ENCODE measurements at places on chromosomes 6 and 20.

DNA sequence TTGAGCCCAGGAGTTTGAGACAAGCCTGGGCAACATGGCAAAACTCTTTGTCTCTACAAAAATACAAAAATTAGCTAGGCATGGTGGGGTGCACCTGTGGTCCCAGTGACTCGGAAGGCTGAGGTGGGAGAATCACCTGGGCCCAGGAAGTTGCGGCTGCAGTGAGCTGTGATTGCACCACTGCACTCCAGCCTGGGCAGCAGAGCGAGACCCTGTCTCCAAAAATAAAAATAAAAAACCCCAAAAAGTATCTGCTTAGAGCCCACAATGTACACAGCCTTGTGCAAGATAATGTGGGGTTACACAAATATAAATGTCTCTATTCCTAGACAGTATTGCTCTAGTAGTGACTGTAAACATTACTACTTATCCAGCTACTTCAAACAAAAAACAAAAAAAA, 5.9 kb downstream of the ESF1 start:
- no peak for DNase-seq

DNA sequence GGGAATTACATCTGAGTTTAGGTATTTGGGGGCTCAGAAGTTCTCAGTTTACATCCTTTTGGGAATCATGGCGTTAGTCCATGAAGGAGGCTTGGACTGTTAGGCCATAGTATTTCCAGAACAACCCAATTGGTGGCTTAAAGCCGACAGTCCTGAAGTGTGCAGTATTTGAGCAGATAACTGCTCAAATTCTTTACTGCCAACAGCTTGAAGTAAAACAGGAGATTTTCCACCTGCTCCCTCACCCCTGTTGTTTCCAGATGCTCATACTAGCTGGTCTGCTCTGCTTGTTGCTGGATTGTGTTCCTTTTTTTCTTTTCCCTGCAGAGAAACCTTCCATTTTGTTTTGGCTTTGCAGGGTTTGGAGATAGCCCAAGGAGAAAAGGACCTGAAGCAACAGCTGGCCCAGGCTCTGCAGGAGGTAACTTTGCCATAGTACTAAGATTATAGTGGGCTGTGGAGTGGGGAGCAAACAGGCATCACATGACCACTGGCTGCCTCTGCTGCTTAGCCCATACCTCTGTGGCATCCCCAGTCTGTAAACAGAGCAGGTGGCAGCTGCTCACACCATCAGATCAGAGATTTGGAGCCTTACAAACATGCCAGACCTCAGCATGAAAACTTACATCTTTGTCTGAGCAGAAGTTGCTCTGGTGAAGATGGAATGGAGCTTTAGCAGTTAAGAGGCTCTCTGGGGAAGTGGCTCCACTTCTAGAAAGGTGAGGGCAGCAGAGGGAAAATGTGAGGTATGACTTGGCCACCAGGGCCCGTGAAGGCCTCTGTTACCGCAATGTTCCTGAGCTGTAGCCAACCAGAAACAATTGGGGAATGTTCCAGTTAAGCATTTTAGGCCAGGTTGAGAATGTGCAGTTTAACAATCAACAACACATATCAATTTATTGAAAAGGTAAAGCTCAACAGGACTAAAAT, 17.6 kb downstream of the RNF8 start:
- no peak for DNase-seq

- DNase-seq, result no peak
Measured at GRCh38 chr6:55536391-55536956, 42.5 kb downstream of the HMGCLL1 start.

GRCh38 chr20:11057624-11058023, 383.8 kb upstream of the JAG1 start:
- DNase-seq, result no peak

DNA sequence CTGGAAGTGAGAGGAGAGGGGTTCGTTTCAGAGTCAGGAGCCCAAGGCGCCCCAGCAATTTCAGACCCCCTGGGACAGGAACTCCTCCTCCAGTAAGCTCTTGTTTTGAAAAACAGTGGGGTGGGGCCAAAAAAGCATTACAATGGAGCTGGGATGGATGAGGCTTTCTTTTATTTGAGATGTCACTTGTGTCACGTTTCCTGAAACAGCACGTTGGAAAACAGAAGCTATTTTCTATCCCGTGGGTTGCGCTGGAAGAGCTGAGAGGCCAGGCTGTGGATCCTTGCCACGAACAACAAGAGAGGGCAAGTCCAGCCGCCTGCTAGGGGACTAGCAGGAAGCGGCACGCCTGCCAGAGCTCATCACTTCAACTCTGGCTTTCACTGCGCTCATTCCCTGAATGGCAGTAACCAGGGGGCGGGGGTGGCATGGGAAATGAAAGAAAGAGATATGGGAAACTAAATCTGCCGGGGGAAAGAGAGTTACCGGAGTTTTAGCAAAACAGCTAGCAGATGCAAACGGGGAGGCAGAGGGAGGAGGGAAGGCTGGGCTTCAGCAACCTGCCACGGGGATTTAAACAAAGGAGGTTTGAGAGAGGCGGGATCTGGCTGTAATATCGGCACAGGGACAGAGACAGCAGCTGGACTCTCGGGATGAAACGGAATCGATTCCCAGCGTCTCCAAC, 34.6 kb downstream of the GCNT2 start:
- no peak for DNase-seq

DNA sequence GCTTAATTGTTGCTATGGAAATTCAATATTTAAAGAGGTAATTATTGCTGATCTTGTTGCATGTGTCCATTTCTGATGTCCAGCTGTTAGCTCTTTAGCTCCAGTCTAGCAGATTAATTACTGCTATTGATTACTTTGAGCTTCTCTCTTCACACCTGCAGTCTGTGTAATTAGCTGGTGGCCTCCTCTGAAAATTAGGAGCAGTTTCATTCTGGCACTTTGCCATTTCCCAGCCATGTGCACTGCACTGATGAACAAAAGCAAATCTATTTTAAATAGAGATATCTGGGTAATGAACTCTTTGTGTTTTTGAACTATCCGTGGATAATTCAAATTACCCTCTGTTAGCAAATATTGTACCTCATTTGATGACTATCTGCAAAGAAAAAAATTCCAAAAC, 275.9 kb downstream of the RNF144B start:
- DNase-seq, result no peak

GRCh38 chr6:147407571-147407970, 100.9 kb upstream of the SAMD5 start:
- no peak for DNase-seq

DNA sequence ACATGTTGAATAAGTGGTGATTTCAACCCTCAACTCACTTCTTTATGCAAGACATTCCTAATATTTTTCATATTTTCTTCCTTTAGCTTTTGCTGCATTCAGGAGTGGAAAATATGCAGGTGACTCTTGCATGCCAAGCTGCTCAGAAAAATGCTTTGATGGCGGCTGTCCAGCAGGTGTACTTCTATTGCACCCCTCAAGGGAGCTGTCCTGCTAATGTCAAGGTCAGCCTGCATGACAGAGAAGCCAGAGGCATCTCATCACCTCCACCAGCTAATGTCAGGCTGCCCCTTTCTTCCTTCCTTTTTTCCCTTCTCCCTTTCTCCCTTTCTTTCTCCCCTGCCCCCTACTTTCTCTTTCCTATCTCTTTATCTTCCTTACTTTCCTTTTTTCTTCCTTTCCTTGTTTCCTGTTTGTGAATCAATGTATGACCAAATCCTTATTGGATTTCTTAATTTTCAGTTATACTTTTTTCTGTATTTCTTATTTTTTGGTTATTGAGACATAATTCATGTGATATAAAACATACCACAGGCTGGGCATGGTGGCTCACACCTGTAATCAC, 112.2 kb downstream of the CD164 start:
- DNase-seq, result no peak

DNA sequence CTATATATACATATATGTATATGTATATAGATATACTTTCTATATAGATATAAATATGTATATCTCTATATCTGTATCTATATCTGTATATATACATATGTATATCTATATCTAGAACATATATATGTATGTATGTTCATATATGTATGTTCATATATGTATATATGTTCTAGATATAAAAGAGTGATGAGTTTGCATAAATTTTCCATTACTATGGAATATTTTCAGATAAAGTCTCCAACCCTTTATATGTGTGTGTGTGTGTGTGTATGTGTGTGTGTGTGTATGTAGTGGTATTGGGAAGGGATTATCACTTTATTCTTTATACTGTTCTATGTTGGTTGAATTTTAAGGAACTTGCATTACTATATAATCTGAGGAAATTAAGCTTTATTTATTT, 33.3 kb downstream of the SYNE1 start:
- DNase-seq, result no peak

GRCh38 chr6:111711476-111711875, 105.8 kb upstream of the TRAF3IP2 start:
- no peak for DNase-seq

- no peak for DNase-seq
Measured at GRCh38 chr6:117938311-117938995, 31.4 kb downstream of the SLC35F1 start.

DNA sequence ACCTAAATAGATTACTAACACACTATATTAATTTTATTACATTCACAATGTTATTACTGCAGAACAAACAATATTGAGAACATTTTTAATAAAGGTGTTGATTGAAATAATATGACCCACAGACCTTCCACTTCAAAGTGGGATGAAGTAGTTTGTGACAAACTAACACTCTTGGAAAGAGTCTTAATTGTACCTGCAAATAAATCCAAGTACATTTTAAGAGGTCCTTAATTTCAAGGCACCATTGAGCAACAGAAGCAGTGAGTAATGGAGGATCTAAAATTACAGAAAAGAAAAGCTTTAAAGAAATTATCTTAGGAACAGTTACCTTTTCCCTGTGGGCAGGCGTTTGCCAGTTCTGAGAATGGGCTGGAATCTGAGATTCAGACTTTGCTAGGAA, 140.2 kb downstream of the MMUT start:
- no peak for DNase-seq
